ENCODE measurements at places on chromosomes 7 and 10.
A peak's percentile ranks its signal among the peaks of the same experiment; 100 is the strongest.

DNA sequence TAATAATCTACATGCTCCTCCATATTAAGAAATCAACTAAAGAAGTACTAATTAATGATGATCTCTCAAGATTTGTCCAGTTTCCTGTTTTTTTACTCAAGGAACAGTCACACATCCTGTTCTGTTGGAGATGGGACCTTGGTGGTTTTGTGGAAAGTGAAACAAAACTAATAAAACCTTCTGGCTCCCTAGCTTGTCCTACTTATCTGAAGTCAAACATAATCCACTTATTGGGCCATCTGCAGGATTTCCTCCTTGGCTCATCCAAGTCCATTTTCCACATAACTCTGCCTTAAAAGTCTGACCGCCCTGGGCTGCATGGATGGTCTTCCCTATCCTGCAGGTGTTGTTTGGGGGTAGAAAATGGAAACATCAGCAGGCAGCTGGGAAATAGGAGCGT is 39.4 kb upstream of the TARP start:
- no peak for DNase-seq

DNA sequence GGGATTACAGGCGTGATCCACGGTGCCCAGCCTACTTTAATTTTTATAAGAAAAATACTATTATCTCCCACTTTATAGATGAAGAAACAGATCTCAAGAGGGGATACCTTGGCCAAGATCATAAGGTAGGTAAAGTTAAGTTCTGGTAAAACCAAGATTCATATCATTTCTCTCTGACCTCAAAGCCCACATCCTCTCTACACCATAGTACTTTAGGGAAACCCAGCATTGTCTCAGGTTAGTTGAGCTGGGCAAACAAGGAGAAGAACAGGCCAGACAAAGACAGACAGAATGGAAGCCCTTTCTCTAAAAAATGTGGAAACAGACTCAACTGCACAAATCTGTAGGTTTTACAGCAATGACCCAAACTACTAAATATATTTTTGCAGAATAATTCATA is 197.7 kb upstream of the FRMD4A start:
- no peak for DNase-seq

DNA sequence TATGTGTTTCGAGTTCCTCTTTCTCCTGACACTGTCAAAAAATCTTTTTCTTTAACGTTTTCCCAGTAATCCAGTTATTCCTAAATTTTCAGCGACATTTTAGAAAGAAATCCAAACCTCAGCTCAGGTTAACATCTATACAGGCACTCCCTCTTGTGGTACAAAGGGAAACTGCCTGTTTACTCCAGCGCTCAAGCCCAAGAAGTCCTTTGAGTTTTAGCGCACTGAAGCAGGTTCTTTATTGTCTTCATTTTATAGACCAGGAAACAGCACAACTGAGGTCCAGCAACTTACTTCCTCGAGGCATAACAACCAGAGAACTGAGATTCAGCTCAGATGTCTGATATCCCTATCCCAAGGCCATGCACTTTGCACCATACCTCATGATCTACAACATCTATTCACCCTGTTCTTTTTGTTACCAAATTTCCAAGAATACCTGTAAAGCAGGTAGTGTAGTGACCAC is 287.2 kb upstream of the MKLN1 start:
- DNase-seq: peak; percentile 54

DNA sequence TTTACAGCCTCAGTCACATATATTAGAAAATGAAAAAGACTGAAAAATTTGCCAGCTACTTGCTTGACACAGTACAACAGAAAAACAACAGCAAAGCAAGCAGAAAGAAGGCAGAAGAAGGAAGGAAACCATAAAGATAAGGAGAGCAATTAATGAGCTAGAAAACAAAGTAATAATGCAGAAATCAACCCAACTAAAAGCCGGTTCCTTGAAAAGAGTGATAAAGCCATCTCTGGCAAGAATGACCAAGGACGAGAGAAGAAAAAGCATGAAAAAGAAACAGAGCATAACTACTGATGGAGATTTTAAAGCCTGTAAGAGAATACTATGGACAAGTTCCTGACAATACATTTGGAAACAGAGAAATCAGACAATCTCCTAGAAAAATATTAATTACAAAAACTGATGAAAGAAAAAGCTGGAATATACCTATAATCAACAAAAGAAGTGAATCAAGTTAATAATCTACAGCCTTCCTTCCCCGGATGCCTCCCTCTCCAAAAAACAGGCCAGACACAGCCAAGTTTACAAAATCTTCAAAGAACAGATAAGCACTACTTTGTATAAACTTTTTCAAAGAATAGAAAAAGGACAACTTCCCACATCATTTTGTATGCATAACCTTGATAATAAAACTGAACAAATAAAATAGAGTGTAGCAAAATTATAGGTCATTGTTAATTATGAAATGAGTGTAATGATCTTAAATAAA is 204.0 kb downstream of the BAMBI start:
- no peak for DNase-seq

GRCh38 chr10:33332183-33333065 is 2.0 kb downstream of the NRP1 start:
- DNase-seq: no peak

- DNase-seq: no peak
These were observed 105.7 kb upstream of the INHBA start for GRCh38 chr7:41808541-41808940.

DNA sequence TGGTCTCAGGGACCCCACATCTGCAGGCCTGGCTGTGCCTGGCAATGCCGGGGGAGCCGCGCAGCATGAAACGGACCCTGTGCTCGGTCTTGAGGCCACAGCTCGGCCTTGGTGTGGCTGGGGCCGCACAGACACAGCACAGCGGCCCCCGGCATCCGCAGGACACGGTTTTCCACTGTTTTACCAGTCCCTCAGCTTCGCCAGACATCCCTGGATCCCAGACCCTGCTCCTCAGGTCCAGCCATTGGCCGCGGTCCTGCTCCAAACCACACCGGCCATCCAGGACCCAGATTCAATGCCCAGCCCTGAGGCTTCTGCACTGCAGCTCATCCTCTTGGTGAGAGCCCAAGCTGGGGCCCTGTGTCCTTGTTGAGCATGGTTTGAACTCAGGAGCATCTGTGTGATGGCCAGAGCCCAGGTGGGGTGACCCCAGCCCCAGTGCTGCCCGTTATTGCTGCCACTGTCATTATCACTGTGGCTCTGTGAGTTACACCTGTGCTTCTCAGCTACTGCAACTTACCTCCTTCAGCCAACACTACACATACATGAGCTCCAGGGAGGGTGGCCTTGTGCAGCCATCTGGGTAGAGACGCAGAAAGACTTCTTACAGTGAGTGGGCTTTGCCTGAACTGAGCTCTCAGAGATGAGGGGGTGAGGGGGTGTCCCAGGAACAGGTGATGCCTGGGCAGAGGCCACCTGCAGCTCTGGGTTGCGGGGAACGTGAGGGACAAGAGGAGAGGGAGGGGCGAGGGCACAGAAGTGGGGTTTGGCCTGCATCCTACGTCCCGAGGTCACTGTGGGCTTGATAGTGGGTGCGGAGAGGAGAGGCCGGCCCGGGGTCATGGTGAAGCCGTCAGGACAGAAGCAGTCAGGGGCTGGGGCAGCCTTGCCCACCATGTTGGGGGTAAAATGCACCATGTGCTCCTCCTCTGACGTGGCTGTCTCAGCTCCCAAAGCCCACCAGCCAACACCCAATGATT is 567.6 kb downstream of the PTPRN2 start:
- no peak for DNase-seq

GRCh38 chr10:78650122-78650521 is 418.6 kb upstream of the ZMIZ1 start:
- DNase-seq: no peak

GRCh38 chr10:106960812-106961211 is 203.7 kb downstream of the SORCS1 start:
- DNase-seq: no peak

- no peak for DNase-seq
These were observed 75.5 kb upstream of the CAPZA2 start for GRCh38 chr7:116786791-116787443.

- DNase-seq: no peak
These were observed 83.1 kb downstream of the CPVL start for GRCh38 chr7:29063236-29063635.

- DNase-seq: no peak
These were observed 51.7 kb downstream of the SNX10 start for GRCh38 chr7:26343320-26343832.

GRCh38 chr10:122639801-122640200 is 59.8 kb downstream of the C10orf120 start:
- no peak for DNase-seq

- DNase-seq: no peak
These were observed 230.9 kb downstream of the ZEB1 start for GRCh38 chr10:31549896-31550295.

- no peak for DNase-seq
These were observed 143.2 kb downstream of the REEP3 start for GRCh38 chr10:63664341-63664885.

- DNase-seq: no peak
These were observed 46.8 kb upstream of the KCND2 start for GRCh38 chr7:120226188-120226587.

DNA sequence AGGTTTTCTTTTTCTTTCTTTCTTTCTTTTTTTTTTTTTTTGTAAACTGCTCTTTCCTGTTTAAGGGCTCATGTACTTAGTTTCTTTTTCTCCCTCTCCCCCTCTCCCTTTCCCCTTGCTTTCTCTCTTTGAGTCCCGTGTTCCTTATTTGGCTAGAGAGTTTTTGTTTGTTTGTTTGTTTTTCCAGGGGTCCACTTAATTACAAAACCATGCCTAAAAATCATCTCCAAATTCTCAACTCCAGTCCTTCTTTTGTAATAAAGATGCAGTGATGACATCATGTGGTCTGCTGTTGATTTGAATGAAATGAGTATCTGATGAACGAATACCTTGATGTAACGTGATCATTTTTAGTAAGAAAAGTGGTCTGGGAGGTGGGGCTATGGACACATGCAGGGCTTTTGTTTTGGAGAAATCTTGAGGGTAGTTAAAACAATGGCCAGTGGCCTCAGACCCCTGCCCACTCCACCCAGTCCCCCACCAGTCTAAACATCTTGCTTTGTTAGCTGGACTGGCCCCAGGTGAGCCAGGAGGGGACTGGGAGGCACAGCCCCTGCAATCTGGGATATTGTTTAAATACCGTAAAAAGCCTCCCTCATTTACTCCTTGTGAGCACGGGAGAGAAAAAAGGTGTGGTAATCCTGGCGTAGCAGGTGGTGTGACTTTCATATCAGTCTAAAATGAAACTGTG is 165.7 kb downstream of the LRMDA start:
- DNase-seq: no peak

- DNase-seq: no peak
These were observed 72.5 kb upstream of the CC2D2B start for GRCh38 chr10:95835149-95835860.

DNA sequence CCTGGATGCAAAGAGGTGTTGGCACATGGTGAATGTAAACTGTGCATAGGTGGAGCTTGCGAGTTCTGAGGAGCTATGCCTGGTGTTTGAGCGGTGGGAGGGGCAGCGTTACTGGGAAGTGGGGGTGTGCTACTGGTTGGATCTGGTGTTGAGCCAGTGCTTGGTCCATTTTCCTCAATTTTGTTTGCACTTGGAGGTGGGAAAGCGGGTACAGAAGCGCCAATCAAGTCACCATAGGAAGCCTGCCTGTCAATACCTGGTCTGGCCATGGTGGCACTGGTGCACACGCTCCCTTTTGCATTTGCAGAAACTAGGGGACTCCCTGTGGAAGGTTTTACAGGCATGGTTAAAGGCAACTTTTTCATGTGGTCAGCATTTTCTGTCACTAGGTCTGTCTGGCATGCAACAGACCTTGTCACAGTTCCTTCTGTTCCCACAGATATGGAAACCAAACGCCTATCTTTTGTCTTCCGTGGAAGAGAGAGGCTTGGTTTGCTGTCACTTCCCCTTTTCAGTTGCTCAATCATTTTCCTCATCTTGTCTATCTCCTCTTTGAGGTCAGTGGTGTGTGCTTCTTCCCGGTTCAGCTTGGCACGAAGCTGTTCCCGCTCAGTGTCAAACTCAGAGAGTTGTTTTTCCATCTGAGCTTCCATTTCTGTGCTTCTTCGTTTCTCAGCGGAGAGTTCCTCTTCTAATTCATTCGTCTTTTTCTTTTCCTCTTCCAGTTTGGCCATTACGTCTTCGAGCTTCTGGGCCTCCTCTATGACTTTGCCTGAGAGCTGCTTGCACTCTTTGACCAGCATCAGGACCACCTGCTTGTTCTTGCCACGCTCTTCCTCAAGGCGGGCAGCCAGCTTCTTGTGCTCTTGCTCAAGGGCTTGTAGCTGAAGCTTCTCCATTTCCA is 81.1 kb downstream of the CTTNBP2 start:
- DNase-seq: no peak

GRCh38 chr7:155964543-155964942 is 152.3 kb upstream of the SHH start:
- DNase-seq: no peak

DNA sequence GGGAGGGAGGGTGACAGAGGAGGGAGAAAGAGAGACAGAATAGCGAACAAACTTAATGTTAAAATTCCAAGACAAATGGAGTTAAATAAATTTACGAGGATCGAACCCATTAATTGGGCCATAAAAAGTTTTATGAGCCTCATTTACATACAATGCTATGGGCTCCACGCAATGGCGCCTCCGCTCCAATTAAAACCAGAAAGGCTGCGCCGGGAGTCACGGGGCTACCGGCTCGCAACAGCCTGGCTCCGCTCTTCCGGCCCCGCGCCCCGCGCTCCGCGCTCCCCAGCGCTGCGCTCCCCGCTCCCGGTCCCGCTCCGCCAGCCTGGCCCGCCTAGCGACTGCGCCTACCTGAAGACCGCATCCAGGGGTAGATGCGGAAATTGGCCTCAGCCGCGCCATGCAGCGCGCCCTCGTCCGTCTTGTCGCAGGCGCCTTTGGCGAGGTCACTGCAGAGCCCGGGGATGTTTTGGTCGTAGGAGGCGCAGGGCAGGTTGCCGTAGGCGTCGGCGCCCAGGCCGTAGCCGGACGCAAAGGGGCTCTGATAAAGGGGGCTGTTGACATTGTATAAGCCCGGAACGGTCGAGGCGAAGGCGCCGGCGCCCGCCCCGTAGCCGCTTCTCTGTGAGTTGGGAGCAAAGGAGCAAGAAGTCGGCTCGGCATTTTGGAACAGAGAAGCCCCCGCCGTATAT is 513 bp downstream of the HOXA7 start:
- no peak for DNase-seq

GRCh38 chr7:918118-918425 is 36.4 kb downstream of the ADAP1 start:
- DNase-seq: no peak

DNA sequence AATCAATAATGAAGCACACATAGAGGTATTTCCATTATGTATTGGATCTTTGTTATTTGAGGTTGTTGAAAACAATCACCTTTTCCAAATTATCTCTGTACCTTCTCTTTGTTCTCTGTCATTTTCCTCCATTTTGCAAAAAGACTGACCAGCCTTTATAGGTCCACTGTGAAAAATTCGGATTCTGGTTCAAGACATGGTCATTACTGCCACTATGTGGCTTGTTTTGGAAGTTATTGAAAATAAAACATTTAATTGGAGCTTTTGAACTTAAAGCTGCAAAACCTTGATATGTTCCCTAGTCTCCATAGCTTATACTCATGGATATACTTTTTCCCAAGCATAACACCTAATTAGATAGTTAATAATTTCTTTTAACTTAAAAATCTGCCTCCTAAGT is 1094.4 kb downstream of the NRG3 start:
- no peak for DNase-seq

Measured in DMS79 treated with DMSO at 0.1 percent for 48 hours (cell line).